Type B pancreatic cell (in vitro differentiated cells): ENCODE measurements at places on chromosomes 12 and 14. TPM values are rescaled to one million over a fixed set of nuclear protein-coding genes. Genes with fewer than 3 reads are reported as not detected.
A peak's percentile ranks its signal among the peaks of the same experiment; 100 is the strongest.

- no peak for DNase-seq
Observed at GRCh38 chr12:16603916-16604575, 1.9 kb downstream of the LMO3 start.

DNA sequence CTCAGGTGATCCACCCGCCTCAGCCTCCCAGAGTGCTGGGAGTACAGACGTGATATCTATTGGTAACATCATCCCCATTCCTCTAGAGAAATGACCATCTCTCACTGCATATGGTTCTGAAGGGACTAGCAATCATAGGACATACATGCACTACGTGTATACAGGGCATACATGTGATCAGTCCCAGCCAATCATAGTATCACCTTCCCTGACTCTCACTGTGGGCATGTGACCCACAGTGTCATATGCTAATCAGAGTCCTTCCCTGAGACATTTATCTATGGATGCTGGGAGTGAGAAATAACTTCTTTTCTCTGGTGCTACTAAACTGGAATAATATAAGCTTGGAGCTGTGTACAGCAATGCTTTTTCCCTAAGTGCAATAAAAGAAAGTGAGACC lies 12.1 kb upstream of the FBXW8 start:
- no peak for DNase-seq

- no peak for DNase-seq
Observed at GRCh38 chr14:54704768-54705167, 137.8 kb downstream of the SAMD4A start.

- DNase-seq = no peak
Observed at GRCh38 chr12:103524238-103524875, 28.6 kb upstream of the C12orf42 start.

- DNase-seq = no peak
Observed at GRCh38 chr12:40693207-40693821, 1.1 kb downstream of the CNTN1 start.

DNA sequence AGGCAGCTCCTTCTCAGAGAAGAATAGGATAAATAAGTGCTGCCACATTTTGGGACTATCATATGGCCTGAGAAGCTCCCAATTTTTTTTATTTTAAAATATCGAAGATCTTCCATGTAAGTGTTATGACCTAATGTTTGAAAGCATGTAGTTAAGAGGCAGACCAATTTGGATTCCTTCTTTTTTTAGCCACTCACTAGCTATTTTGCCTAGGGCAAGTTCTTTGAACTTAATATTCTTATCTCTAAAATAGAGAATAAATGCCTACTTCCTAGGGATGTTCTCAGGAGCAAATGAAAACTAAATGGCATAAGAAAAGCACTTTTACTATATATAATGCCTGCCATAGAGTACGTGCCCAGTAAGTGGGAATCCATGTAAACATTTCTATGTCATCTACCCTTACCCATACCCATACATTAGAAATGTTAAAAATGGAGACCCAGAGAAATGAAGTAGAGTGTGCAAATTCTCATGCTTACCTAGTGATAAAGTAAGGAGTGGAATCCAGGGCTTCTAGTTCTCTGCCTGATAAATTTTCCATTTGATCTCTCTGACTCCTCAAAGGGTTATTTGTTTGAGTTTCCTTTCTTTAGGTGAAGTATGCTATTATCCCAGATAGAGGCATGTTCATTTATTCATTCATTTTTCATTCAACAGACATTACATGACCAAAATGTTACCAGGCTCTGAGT lies 148.3 kb downstream of the TGFB3 start:
- DNase-seq = no peak

DNA sequence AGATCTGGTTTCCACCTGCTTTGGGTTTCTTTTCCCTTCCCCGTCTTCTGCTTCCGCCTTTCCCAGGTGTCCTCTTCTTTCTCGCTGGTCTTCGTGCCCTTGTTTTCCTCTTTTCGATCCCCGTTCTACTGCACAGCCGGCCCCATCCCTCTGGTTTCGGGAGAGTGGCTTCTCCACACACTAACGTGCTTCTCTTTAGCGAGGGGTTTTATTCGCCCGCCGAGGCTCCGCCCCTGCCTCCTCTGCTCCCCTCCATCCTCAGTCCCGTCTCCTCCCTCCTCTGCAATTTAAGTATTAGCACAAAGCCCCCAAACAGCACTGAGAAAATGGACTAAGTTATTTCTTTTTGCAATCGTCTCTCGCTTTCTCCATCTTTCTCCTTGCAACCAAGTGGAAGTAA lies at the start of gene SLC7A8:
TSS of gene SLC7A8 (minus strand) at position 182 of the 400 bp plus-strand sequence. CDS start 746 bp downstream, outside the sequence.
- no peak for DNase-seq

Gene RNF41
- total RNA-seq = 33.7 and 37.7 TPM in 2 replicates

Gene FGF6
- total RNA-seq = not detected in 2 replicates

Gene SLC16A7
- 11.5 and 12.9 TPM in 2 replicates for total RNA-seq

- no peak for DNase-seq
Observed at GRCh38 chr12:53618275-53618674, 7.9 kb downstream of the ATF7 start.

DNA sequence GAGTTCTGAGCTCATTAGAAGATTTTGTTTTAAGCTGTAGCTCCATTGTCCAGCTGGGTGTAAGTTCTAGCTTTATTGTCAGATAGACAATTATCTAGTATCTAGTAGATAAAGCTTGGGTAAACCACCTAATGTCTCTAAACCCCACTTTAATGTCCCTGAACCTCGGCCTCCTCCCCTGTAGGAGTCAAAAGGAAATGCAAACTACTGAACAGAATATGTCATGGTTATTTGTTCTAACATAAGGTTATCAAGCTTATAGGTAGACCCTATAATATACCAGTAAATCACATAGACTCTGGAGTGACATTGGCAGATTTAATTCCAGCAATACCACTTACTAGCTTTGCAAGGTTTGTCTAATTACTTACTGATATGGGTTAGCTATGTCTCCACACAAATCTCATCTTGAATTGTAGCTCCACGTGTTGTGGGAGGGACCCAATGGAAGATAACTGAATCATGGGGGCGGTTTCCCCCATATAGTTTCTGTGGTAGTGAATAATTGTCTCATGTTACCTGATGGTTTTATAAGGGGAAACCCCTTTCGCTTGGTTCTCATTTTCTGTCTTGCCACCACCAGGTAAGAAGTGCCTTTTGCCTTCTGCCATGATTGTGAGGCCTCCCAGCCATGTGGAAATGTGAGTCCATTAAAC lies 29.4 kb downstream of the BCAT1 start:
- DNase-seq = no peak

- DNase-seq = no peak
Observed at GRCh38 chr12:120359128-120359527, 9.8 kb downstream of the MSI1 start.

DNA sequence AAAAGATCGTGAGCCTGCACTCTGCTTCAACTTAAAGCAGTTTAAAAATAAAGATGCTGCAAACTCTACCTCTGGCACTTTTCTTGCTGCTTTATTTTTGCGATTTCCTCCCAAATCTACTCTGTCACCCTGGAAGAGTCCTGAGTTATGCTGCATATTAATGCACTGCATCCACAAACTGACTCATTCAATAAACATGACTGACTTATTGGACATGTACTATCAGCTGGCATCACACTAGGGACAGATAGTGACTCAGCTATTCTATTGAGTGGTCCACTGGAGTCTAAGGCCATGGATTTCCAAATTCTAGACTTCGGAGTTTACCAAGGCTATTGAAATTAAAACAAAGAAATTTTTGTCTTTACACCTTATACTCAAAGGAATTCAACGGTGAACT lies 90.7 kb upstream of the PTPRR start:
- DNase-seq = no peak

Gene KRT71
- 0.50 TPM in 1 of 2 replicates, not detected in the other for total RNA-seq

GRCh38 chr12:40248585-40249297 lies 23.9 kb downstream of the LRRK2 start:
- DNase-seq = no peak

DNA sequence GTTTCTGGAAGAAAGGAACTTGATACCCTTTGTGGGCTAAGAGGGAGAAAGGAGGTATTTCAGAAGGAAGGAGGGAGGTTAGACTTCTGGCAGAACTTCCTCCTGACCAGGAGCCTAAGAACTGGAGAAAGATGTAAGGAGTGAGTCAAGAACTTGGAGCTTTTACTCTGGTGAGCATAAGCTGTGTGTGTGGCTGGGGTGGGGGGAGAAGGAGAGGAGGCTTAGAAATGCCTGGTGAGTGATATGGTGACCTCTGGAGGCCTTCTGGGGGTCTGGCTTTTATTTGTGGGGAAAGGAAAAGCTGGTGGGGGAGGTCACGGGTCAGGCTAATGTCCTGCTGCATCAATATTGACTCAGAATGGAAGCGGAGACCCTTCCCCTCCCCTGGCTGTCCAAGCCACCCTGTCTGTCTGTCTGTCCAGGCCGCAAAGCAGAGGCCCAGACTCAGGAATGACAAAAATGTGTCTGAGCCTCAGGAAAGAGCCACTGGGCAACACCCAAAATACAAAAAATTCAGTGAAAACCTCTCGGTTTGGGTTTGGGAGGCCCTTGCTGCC lies 4.8 kb downstream of the LRP1 start:
- no peak for DNase-seq

Gene DUSP6
- total RNA-seq = 43.0 TPM in 2 replicates

- DNase-seq = no peak
Observed at GRCh38 chr14:25108959-25109358, 59.0 kb upstream of the STXBP6 start.

Gene RD3L
- not detected in 2 replicates for total RNA-seq

GRCh38 chr12:67145692-67146091 lies 123.5 kb upstream of the CAND1 start:
- no peak for DNase-seq

GRCh38 chr12:78864403-78864869 lies at the start of gene SYT1:
Gene SYT1 (plus strand): TSS chr12:78864774.
- peak; percentile 85 for DNase-seq

Gene AKAP6
- total RNA-seq = 4.7 and 5.5 TPM in 2 replicates

DNA sequence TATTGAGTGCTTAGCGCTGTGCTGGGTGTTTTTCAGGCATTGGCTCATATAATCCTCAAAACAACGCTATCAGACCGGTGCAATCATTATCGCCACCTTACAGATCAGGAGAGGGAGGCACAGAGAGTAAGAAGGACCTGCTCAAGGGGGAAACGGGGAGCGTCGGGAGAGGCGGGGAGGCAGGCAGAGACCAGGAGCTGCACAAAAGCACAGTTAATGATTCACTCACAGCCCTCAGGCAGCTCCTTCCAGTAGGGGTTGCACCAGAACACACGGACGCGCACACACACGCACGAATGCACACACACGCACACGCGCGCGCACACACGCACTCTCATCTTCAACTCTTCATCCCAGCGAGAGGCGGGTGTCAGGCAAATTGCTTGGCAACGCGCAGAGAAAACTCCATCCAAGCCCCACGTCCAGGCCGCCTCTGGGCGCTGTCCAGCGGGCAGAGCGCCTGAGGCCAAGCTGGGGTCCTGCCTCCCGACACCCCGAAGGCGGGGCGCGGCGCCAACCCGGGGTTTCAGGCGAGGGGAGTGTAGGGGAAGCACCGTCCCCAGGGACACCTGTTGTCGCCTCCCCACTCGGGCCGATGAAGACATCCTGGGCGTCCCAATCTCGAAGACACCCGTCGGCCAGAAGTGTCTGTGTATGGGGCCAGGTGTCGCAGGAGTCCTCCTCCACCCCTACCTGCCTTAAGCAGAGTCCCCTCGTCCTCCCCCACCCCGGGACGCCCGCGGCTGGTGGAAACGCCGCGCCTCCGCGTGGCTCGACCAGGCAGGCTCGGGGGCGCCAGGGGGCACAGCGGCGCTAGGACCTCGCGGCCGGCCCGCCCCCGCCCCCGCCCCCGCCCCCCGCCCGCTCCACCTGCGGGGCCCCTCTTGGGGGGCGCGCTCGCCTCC lies 35.5 kb upstream of the STON2 start:
- DNase-seq = peak; percentile 72

DNA sequence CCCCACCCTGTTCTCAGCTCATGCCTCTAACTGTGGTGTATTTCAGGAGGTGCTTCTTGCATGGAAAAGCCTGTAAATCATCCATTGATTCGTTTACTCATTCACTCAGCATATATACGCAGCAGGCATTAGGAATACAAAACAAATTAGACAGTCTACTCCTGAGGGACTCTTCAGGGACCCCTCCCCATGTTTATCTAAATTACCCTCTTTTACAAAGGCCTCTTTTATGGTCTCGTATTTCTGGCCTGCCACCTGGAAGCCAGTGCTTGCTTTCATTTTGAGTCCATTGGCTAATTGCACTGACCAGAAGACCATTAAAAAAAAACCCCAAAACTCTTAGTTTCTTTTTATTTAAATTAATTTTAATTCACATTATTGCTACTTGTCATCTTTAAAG lies 134.4 kb downstream of the DACT1 start:
- DNase-seq = no peak

- no peak for DNase-seq
Observed at GRCh38 chr14:52146504-52146903, 77.6 kb upstream of the NID2 start.

DNA sequence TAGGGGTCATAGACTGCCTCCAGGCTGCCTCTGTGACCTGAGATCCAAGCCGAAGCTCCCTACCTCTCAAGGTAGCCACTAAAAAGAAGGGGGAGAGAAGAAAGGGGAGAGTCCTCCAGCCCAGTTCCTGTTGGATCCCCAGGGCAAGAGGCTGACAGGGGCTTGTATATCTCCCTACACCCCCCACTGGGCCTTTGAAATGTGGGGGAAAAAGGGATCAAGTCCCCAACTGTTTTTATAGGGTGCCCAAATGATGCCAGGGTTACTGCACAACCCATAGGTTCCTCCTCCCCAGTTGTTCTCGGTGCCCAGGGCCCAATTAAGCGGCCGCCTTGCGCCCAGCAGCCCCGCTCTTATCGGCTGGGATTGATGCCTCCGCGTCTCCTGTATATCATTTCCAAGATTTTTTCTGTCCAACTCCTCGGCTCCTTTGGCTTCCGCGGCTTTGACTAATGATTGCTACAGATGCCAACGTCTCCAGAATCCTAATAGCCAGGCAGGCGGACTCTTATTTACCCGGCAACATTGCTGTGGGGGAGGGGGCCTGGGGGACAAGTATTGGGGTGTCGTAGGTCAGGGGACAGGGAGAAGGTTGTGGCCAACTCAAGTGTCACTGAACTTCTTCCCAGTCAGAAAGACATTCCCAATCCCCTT lies 7.6 kb upstream of the HOXC4 start:
- no peak for DNase-seq

DNA sequence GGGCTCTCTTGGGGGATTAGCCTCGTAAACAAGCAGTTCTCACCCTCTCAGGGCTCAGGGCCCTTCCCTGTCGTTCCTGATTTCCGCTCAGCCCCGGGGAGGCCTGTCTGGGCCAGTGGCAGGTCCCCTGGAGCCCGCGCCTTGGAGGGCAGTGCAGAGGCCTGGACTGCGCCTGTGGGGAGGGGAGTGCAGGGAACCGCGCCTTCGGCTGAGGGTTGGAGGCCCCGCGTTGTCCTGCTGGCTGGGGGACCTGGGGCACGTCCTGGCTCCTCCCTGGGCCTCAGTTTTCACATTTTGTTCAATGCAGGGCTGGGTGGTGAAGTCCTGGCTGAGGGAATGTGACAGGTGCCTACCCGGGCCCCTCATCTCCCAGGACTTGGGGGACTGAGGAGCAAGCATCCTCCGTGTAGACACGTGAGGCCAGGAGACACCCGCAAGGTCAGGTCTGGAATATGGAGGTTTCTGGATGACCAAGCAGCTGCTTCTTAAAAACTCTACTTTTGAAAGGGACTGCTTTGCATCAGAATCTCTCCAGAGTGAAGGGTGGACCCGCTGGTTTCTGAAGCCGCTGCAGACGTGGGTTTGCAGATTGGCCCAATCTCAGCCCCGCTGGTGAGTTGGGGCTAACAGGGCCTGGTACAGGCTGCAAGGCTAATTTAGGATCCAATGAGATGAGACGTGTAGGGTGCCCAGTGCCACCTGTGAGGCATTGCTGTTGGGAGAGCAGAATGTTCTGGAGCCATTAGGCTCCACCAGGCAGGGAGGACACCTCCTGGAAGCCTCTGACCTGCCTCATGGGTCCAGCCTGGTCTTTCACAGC lies 80.2 kb downstream of the KIF26A start:
- DNase-seq = no peak
